ENCODE measurements at places on chromosomes 3 and 15.

DNA sequence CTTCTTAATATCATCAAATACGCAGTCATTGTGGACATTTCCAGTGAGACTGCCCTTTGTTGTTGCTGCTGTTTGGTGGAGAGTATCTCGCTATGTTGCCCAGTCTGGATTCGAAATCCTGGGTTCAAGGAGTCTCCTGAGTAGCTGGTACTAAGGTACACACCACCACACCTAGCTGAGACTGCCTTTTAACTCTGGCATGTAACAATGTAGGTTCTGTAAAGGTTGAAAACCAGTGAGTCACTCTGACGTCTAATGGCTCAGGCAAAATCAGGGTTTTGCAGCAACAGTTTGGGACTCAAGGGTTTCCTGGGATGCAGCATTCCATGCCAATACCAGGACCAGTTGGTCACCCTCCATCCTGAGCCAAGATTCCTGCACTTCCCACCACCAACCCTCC, 52.2 kb downstream of the AQP9 start:
- DNase-seq: no peak

- no peak for DNase-seq
These were observed 2.0 kb upstream of the CLDN16 start for GRCh38 chr3:190385731-190386688.

- DNase-seq: no peak
These were observed 162.4 kb upstream of the PRICKLE2 start for GRCh38 chr3:64387688-64388087.

- no peak for DNase-seq
These were observed 981.9 kb downstream of the FHIT start for GRCh38 chr3:60269377-60269776.

DNA sequence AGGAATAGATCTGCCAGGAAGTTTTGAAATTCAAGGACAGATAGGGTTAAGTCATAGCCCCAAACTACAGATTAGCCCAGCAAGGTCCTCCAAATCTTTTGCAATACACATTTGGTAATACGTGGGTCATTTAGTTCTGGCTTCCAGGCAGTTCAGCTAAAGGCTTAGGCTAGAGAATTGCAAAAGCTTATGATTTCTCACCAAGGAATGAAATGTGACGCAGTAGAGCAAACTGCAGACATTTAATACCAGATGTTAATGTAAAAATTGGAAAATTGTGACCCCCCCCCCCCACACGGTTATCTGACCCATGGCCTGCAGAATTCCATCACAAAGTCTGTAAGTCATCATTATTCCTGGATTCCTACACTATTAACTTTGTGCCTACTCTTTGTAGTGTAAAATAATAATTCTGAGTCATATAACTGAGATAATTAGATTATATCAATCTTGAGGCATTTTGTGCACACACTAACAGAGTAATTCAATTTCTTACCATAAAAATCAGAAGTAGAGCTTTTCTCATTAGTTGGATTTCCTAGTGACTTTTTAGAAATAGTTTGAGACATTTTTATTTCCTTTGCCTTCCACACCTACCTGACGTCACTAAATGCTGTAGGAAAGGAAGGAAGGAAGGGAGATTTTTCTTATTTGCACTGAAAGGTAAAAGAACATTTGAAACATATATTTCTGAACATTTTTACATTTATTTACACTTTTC, 235.2 kb downstream of the DTWD1 start:
- DNase-seq: no peak

GRCh38 chr3:48208076-48208475, 15.2 kb upstream of the CAMP start:
- DNase-seq: no peak

GRCh38 chr3:128083980-128084674, 31.9 kb downstream of the SEC61A1 start:
- no peak for DNase-seq

DNA sequence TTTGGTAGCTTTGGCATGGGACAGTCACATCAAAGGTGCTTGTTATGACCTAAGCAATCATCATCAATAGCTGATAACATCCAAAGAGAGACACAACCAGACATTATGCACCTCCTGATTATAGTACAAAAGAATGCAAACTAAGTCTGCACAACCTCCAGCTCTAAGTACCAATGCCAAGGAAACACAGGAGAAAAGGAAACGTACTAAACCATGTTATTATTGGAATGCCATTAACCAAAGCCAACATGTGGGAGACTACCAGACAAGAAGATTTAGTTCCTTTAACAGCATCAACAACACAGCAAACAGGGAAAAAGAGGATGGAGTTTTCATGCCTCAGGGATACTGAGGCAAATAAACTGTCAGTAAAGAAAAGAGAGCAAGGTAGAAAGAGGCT, 61.4 kb downstream of the CD47 start:
- no peak for DNase-seq

DNA sequence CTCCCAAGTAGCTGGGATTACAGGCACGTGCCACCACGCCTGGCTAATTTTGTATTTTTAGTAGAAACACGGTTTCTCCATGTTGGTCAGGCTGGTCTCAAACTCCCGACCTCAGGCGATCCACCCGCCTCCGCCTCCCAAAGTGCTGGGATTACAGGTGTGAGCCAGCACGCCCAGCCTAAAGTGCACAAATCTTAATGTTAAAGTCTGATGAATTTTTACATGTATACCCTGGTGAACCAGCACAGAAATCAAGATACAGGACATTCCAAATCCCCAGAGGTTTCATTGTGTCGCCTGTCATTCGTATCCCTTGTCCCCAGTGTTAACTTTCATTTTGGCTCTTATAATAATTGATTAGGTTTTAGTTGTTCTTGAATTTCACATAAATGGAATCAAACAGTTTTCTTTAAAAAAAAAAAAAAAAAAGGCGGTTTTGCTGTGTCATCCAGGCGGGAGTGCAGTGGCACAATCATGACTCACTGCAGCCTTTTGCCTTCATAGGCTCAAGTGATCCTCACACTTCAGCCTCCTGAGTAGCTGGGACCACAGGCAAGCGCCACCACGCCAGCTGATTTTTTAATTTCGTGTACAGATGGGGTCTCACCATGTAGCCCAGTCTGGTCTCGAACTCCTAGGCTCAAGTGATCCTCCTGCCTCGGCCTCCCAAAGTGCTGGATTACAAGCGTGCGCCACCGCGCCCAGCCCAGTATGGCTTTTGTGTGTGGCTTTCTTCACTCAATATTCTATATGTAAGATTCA, 1.5 kb upstream of the TM4SF19 start:
- DNase-seq: no peak

GRCh38 chr15:25795712-25796111, 67.4 kb downstream of the ATP10A start:
- no peak for DNase-seq

GRCh38 chr3:14343338-14344112, 58.9 kb upstream of the SLC6A6 start:
- no peak for DNase-seq

DNA sequence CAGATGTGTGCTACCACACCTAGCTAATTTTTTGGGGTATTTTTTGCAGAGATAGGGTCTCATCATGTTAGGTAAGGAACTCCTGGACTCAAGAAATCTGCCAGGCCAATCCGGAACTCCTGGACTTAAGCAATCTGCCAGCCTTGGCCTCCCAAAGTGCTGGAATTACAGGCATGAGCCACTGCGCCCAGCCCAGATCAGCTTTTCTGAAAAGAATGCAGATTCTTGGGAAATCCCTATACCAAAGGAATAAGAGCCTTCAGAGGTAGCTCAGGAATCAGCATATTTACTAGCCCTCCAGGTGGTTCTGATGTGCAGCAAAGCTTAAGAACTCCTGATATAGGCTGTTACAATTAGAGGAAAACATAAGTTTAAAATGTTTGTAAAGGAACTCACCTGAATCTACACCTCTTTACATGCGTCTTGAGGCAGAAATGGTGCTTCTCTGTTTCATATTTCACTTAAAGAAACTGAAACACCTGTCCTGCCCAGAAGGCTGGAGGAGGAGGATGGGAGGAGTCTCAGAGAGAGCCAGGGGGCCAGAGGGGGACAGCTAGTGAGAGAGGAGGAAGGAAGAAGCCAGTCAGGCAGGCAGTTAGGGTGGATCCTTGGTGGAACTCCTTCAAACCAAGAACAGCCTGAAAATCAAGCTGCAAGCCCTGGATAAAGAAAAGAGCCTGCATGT, at the start of gene XCR1:
XCR1 (minus strand) TSS at position 463 of the 685 bp plus-strand sequence. CDS start 5,536 bp downstream, outside the sequence.
- no peak for DNase-seq

GRCh38 chr15:62165104-62165792, at the start of gene C2CD4B:
Gene C2CD4B, minus strand, starts transcription at chr15:62165285. Its CDS starts 301 bp downstream, at chr15:62164984.
- DNase-seq: no peak

DNA sequence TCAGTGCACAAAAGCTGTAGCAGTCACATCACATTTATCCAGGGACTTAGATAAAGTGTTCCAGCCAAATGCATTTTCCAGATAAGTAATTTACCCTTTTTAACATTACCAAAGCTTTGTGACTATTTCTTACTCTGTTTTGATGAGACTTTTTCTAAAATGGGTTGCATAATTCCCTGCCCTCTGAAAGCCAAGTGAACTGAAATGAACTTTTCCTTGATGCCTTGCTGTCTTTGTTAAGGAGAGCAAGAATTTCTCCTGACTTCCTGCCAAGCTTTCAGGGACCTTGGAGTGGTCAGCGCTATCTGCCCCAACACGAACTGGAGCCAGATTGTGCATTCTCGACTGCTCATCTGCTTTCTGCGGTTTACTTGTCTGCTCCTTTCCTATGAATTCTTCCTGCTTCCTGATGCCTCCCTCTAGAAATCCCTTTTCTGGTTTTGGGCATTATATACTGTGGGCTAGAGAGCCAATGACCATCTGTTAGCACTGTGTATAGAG, 34.8 kb downstream of the EIF4E3 start:
- no peak for DNase-seq

DNA sequence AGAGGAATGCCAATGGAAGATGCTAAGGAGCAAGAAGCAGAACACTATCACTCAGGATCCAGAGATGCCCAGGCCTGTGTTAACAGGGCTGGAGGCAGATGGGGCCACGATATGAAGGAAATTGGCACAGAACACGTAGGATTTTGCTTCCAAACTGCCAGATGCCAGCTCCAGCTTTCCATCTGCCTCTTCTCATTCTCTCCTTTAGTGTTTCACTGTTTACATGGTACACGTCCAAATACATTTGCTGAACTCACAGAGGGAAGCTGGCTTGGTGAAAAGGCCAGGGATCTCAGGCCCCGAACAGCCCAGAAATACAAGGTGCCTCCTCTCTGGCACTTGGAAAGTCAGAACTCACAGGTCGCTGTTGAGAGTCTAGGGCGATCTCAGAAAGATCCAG, 187.0 kb downstream of the NTRK3 start:
- no peak for DNase-seq

DNA sequence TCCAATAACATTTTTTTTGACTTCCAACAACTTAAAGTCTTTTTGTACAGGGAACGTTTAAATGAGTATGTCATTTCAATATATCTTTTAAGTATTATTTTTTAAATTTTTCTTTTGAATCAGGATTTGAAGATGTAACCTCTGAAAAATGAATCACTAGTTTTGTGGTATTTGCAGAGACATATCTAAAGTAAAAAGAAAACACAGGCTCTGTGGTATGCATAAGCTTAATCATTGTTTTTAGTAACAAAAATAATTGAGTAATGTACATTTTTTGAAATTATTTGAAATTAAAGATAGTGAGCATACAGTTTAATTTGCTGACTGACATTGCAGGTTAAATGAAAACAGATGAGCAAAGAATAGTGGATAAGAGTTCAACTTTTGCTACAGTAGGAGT, 531.3 kb downstream of the ROBO1 start:
- no peak for DNase-seq

GRCh38 chr3:120435621-120436020, 15.2 kb downstream of the FSTL1 start:
- DNase-seq: no peak

DNA sequence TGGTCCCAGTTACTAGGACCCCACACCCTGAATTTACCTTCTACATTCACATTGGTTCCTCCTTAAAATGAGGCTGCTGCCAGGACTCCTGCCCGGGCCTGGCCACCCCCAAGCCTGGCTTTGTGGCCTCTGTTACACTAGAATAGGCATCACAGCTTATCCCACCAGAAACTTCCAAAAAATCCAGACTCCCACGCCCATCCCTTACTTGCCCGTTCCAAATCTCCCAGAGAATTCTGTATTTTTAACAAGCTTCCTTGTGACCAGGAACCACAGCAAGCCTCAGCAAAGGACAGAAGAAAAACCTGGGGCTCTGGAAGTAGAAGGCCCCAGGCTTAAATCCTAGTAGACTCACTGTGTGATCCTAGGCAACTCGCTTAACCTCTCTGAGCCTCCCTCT, 36.0 kb upstream of the SLC6A1 start:
- no peak for DNase-seq

- DNase-seq: no peak
These were observed 8.4 kb downstream of the STT3B start for GRCh38 chr3:31541089-31541488.

GRCh38 chr15:27463525-27464088, 492.6 kb downstream of the GABRG3 start:
- no peak for DNase-seq

DNA sequence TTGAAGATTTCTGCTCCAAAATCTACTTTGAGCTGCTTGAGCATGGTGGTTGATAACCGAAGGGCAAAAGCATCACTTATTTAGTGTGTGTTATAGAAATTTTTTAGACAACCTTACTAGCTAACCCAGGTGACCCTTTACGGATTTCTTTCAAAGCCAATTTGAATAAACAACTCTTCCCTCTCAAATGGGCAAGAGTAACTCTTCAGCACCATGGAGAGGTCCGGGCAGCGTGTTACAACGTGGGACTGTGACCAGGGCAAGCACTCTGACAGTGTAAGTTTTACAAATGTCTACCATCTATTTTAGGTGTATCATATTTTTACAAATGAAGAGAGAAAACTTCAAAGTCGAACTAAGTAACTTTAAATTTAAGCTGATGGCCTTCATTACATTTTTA, 471.8 kb downstream of the MFSD1 start:
- DNase-seq: no peak

GRCh38 chr15:97092656-97093055, 762.2 kb downstream of the NR2F2 start:
- DNase-seq: no peak

DNA sequence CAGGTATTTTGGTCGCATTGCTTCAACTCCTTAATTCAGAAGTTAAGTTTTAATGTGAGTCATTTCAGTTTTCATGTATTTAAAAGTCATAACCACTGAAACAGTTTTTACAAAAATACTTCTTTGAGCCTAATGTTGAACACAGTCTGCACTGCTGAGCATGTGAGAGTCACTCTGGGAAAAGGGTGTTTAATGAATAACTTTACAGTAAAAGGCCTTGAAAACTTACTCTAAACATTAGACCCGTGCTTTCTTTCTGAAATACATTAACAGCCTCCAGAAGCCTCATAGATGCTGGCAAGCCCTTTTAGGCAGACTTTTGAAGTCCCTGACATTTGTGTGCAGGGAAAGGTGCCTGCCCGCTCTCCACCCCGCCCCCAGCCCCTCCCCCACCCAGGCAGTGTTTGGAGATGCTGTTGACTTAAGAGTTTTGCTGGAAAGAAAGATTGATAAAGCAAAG, 68.9 kb upstream of the NR2F2 start:
- DNase-seq: no peak

- DNase-seq: no peak
These were observed 42.4 kb upstream of the SIAH2 start for GRCh38 chr3:150805354-150805753.

- DNase-seq: no peak
These were observed 25.5 kb downstream of the ESYT3 start for GRCh38 chr3:138459619-138460535.

- no peak for DNase-seq
These were observed 55.9 kb upstream of the RARB start for GRCh38 chr3:25372167-25372566.

All from stimulated activated CD8-positive, alpha-beta memory T cell treated with anti-CD3 and anti-CD28 coated beads, Interleukin-15, amount 100 ng/mL, for 24 hours (primary cell).